GM23338 (cell line): ENCODE measurements at places on chromosomes 1 and 21.

DNA sequence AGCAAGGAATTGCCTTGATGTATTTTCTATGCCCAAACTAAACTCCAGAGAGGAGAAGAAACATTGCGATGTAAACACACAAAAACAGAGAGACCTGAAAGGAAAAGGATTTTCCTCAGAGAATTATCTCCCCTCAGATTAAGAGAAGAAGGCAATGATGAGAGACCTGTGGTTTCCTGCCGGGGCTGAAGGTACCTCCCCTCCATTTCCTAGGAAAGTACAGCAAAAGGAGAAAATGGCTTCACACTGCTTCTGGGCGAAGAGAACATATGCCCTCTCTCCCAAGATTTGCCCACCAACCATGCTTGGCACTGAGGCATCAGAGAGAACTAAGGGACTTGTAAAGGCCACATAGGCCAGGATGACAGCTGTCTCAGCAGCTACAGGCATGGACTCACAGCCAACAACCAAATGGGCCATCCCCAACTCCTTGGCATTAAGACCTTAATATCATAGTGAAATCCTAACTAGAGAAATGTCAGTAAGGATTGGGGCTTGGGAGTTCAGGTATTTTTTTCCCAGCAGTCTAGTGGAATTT is 523.0 kb downstream of the PTPRC start:
- DNase-seq: no peak

GRCh38 chr1:147676311-147677085 is 6.2 kb upstream of the ACP6 start:
- DNase-seq: no peak

- no peak for DNase-seq
Observed at GRCh38 chr1:6125366-6125765, 54.8 kb downstream of the CHD5 start.

- no peak for DNase-seq
Observed at GRCh38 chr1:97572561-97572960, 348.3 kb downstream of the DPYD start.

- DNase-seq: no peak
Observed at GRCh38 chr1:229280921-229281320, 10.0 kb downstream of the RAB4A start.

DNA sequence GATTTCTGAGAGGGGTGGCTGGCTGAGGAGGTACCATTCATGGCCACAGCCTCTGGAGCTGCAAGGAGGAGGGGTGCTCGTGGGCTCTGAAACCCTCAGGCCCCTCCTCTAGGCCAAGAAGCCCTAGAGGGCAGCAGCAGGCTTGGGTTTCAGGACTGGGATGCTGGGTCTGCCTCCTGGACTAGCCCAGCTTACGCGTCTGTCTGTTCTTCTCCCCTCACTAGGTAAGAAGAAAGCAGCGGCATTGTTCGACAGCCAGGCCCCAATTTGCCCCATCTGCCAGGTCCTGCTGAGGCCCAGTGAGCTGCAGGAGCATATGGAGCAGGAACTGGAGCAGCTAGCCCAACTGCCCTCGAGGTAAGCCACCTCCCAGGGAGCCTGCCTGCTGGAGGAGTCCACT is 60.3 kb downstream of the TMEM53 start:
- DNase-seq: no peak

DNA sequence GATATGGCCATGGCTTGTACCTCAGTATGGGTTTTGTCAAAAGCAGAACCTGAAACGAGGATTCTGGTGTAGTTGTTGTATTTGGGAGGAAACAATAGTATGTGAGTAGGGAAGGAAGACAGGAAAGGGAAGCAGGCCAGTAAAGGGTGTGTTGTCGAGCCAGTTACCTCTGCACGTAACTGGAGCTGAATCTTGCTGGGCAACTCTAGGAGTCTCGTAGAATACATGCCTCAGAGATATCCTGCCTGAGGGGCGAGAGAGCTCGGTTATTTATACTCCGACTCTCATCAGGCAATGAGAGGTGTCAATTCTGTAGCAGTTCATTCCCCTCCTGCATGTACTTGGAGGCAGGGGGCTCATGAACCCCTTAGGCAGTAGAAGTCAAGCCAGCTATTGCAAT is 45.9 kb upstream of the KIF26B start:
- no peak for DNase-seq

DNA sequence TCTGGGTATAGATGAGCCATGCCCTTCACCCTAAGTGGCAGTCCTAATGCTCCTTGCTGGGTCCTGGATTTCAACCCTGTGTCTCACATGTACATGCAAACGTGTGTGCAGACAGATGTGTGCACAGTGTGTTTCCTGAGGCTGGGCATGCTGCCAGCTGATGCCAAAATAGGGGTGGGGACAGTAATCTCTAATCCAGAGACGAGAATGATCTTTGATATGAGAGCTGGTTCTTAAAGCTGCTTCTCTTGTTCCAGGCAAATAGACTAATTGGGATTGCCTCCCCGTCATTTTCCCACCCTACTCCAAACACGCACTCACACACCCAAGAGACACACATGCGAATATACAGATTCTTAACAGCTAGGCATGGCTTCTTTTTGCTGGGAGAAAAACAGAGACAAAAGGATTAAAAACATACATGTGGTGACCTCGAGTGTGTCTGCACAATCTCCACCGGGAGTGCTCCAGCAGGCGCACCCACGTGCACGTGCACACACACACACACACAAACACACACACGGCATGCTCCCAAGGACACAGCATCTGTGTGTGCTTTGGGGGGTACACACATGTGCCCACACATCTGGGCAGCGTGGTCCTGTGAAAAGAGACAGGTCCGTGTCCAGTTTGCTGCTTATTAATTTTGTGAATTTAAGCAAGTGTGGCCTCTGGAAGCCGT is 102.1 kb upstream of the ZBTB40 start:
- no peak for DNase-seq

GRCh38 chr1:29224356-29224837 is 6.3 kb downstream of the MECR start:
- no peak for DNase-seq

- DNase-seq: no peak
Observed at GRCh38 chr21:43328958-43329691, 97.8 kb downstream of the SIK1 start.

DNA sequence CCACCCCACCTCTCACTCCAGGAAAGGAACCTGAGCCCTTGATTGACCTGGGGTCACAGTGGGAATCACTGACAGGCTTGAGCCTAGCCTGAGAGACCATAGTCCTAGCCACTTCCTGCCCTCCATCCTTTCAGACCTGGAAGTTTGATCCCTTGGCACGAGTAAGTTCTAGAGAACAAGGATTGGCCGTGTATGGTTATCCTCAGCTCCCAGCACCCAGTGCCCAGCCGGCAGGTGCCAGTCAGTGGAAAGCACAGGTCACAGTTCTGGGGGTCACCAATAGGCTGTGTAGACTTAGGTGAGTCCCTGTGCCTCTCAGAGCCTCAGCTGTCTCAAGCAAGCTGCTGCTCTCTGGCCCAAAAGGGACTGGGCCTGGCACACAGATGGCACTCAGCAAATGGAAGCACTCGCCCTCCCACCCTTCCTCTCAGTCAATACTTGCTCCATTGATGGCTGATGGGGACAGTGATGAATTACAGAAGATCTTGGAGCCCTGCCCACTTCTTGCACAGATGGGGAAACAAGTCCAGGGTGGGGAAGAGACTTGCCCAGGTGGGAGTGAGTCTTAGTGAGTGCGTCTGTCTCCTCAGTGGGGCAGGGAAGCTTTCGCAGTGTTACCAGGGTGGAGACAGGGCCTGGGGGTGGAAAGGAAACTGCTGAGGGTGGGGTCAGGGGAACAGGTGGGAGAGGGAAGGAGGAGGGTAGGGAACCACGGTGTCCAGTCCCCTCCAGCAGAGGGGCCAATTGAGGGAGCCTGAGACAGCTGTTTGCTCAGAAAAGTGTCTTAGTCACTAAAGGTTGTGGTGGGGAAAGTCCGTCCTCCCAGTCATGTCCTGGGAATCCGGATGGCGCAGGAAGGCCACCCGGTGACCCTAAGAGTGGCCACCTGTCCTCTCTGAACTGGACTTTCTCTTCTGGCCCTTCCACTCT is 2.6 kb upstream of the KCNQ4 start:
- DNase-seq: no peak

DNA sequence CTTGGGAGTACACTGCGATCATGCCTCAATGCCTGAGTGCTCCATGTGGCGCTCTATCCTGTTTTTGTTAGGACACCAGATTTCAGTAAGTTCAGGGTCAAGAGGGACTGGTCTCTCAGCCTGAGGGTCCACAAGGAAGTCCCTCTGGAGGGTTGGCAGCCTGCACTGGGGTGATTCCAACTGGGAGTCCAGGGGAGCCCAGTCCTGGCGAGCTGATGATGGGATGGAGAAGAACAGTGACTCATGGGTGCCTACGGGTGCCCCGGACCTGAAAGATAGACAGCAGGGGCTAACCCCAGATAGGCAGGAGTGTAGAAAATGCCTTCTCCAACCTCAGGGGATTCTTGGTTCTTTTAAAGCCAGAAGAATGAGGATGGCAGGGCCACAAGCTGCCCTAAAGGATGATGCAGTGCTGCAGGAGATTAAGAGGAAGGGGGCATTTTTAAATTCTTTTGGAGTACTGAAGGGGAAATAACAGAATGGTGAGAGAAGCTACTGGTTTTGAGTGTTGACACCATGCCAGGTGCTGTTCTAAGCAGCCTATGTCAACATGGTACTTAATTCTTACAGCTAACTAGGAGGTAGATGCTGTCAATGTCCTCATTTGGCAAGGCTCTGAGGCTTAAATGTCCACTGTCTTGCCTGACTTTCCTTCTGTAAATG is 68.4 kb upstream of the TLR5 start:
- DNase-seq: no peak

- DNase-seq: no peak
Observed at GRCh38 chr1:223667484-223668182, 2.1 kb upstream of the CAPN8 start.

DNA sequence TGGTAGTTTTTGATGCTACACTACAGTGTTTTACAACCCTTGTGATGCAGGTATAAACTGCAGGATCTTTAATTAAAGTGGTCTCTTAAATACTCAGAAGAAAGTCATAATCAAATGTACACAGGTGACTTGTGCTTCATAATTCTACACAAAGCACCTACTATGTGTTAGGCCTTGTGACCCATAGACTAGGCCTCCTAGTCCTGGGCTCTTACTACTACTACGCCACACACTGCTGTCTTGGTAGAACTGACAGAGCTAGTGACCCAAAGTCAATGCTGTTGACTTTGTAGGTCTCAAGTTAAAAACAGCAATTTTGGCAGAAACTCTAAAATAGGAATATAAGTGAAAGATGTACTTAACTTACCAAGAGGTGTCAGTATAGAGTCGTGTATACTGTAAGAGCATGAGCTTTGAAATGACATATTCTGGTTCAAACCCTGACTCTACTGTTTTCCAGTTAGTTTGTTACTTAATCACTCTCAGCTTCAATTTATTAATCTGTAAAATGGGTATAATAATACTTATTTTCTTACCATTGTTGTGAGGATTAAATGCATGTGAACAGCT is 48.6 kb upstream of the LMO4 start:
- DNase-seq: peak; percentile 60

GRCh38 chr21:38323721-38324531 is 67.1 kb downstream of the KCNJ15 start:
- peak; percentile 83 for DNase-seq

DNA sequence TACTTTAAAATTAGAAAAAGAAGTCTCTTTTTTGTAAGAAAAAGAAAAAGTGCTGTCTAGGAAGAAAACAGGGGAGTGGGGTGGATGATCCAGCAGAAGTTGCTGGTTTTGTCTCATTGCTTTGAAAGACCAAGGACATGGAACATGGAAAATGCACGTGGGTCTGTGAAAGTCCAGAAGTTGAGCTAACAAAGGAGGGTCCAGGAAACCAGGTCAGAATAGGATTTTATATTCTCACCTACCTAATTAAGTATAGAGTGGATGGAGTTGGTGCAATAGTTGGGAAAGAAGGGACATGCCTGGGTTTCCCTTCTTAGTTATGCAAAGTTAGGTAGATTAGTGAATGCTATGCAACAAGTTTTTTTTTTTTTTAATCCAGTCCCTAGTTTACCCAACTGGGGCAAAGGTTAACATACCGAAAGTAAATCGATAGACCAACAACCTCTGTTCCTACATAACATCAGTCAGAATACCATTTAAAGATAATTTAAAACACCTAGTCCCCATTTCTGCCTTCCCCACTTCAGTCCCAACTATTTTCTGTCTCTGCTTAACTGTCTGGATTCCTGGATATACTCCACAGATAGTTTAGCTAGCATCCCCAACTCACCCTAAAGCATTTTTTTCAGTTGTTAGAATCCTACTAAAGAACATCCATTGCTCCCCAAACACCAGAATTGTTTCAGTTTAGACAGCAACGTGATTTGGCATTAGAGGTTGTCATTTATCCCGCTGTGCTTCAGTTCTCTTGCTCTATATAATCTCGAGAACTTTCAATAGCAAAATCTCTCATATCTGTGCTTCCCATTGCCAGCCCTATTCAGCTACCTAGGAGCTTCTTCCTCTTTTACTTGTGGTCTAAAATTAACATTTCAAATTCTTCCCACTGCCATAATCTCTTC is 105.7 kb upstream of the PLPPR5 start:
- DNase-seq: no peak

DNA sequence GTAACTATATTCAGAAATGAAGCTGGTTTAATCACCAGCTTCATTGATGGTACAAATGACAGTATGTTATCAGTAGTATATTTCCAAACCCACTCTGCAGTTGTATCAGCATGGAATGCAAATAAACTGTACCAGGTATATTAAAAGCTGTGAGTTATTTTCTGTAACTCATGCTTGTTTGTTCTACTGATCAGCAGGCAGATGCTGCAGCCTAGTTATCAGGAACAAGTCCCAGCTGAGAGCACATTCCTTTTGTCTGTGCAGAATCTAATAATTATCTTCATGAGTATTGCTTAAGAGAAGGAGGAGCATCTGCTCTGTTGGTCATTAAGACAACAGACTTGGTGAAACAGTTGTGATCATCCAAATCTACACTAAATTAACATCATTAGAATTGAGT is 1331.1 kb downstream of the MRPL39 start:
- DNase-seq: no peak

DNA sequence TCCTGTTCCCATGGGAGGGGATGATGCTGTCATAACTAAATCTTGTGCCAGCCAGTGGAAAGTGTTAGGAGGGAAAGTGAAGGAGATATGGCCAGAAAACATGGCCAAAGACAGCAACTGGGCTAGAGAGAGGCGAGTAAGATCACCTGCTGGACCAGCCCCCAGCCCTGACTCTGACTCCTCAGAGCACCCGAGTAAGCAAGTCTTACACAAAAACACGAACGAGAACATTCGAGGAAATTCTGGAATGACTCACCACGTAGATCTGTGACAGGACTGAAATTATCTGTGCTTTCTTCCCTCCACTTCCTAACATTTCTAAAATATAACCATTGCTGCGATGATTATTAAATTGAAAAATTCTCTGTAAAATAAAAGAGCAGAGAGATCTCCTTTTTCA is 9.2 kb downstream of the ZNF496 start:
- no peak for DNase-seq

GRCh38 chr1:193626695-193627094 is 440.3 kb upstream of the B3GALT2 start:
- DNase-seq: no peak

DNA sequence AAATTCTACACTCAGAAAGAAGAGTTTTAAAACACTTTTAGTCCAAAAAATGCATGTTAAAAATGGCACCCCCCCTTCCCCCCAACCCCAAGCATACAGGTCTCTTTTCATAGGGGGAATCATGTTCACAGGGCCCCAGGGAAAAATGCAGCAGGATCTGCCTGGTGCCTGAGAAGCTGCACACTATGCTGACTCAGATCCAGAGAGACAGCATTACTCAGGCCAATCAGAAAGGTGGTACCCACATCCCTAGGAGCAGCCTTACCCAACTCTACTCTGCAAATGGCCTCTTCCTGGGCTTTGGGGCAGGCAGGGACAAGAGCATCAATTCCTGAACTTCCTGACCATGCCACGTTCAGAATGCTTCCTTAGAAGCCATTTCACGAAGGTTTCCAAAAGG is 119.0 kb downstream of the HIVEP3 start:
- no peak for DNase-seq
